ENCODE measurements at places on chromosomes 12 and 14.

- no peak for DNase-seq
These were observed 9.7 kb upstream of the TDG start for GRCh38 chr12:103955811-103956508.

DNA sequence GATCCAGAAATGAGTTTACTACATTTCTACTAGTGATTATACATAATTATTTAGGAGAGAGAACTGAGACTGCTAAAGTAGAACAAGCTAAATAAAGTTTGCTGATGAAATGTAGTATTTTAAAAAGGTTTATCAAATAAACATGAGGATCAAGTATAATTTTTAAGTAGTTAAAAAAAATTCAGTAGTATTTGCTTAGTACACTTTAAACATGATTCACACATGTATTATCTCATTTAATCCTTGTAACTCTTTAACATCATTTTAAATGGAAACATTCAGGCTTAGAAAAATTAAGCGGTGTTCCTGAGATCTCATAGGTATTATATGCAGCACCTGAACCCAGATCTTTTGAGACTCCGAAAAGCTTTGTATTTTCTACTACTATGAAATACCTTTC is 8.7 kb downstream of the SNW1 start:
- no peak for DNase-seq

DNA sequence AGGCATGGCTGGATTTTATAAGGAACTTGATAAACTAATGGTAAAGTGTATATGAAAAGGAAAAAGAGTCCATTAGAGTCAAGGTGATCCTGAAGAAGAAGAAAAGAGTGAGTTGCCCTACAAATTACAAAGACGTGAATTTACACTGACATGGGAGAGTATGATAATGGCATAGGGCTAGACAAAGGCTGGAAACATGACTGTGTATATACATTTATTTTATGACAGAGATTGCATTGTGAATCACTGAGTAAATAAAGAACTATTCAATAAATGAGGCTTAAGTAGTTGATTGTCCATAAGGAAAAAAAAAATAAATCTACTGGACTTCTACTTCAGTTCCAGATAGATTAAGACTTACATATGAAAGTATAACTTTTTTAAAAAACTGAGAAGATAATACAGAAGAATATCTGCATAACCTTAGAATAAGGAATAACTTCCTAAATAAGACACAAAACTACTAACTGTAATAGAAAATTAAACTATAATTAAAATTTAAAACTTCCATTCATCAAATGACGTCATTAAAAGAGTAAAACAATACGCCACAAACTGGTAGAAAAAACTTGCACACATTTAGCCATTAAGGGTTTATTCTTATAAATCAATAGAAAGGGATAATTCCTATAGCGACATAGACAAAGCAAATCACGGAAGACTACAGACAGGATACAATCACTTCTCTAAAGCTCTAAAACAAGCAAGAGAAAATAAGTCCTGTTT is 278.5 kb downstream of the NOVA1 start:
- no peak for DNase-seq

DNA sequence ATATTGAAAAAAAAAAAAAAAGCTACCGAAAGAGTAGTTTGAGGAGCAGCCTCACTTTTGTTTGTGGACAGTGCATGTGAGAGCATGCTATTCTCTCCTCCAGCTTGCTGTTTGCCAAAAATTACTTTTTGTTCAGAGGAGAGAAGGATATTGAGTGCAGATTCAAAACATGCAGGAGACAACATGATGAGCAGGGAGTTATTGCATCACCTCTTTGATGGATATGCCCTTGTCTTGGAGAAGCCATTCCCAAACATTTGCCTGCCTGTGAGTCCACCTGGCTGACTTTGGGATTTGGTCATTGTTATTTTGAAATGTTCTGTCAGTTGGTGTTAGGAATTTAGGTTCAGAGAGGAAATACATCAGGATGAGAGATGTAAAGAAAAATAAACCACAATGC is 2.4 kb downstream of the C12orf75 start:
- no peak for DNase-seq

- no peak for DNase-seq
These were observed 20.6 kb downstream of the COX14 start for GRCh38 chr12:50132505-50133135.

- no peak for DNase-seq
These were observed 32.4 kb downstream of the YY1 start for GRCh38 chr14:100271247-100271939.

GRCh38 chr12:24814379-24815113 is 134.4 kb downstream of the BCAT1 start:
- DNase-seq = no peak

DNA sequence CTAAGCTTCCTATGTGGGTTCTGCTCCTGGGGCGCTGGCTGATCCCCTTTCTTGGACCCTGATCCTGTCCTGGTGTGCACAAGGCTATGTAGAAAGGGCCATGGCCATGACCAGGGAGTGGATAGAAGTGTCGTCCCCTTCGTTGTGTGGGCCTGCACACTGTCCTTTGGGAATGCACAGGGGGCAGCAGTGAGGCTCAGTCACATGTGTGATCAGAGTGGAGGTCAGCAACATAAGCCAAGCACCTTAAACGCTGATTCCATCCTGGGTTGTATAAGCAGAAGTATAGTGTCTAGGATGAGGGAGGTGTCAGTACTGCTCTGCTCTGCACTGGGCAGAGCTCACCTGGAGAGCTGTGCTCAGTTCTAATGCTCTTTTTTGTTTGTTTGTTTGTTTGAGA is 48.4 kb downstream of the ESRRB start:
- no peak for DNase-seq

DNA sequence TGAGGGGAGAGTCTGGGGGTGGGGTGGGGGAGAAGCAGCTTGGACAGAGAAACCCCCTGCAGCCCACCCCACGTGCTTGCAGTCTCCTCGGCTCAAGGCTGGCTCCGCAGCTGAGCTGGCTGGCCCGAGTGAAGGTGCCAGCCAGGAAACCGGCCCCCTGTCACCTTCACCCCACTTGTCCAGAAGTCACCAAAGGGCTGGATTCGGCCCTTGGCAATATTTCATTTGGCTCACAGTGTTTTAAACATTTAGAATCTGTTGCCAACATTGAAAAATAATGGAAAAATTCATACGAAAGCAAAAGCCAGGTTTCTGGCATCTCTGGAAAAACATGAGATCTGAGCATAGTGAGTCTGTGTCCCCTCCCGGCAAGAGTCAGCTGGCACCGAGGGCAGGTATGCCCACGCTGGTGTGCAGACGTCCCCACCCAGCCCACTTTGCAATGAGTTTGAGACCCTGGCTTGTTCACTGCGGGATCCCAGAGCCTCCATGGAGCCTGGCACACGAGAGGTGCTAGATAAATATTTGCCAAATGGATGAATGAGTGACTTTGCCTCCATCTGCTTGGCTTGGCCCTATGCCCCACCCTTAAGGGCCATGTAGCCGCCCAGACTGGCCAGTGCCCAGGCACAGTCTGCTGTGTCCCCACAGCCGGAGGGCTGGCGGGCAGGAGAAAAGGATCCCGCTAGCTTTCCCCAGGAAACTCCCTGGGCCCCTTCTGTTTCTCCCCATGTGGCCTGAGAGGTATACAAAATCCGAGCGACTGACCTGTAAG is 18.2 kb downstream of the MSI1 start:
- DNase-seq = no peak

DNA sequence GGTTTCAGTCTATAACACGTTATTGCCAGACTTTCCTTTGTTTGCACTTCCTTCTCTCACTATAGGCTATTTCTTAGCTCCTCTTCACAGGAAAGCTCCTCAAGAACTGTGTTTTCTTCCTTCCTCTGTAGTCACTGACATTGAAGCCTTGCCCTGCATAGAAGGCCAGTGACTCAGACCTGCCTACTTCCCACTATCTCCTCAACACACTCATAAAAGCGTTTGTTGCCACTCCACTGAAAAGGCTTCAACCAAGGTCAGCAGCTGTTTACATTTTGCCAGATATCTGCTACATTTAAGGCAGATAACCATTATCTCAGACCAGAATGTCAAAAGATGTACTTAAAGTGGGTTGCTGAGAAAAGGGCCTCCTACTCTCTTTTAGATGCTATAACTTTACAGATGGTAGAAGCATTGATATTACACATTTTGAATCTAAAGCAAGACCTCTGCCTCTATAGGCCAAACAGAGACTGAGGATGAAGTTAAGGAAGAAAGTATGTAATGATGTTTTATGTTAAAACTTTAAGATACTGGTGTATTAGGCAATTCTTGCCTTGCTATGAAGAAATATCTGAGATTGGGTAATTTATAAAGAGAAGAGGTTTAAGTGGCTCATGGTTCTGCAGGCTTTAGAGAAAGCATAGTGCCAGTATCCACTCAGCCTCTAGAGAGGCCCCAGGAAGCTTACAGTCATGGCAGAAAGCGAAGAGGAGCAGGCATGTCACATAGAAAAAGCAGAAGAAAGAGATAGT is 233.3 kb upstream of the FLRT2 start:
- DNase-seq = no peak

- no peak for DNase-seq
These were observed 75.3 kb upstream of the OR4E1 start for GRCh38 chr14:21748869-21749303.

All from vagina (tissue), 2 donors.